ENCODE measurements at places on chromosomes 1 and 21.

- no peak for DNase-seq
These were observed 55.8 kb upstream of the BOLA1 start for GRCh38 chr1:149843431-149844041.

DNA sequence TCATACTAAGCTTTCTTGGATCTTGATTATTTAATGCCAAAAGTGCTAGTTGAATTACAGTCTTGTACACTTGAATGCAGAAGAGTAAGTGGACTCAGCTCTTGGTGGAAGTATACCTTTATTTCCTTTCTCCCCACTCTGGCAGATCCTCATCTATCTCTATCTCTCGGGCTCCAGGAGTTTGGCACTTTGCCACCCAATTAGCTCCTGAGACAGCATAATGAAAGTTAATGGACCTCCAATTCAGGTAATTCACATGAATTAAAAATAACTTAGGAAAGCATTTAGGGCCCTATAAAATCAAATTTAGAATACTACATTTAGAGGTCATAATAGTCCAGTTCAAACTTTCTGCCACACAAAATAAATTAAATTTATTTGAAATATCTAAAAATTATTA is 67.4 kb downstream of the OLFM3 start:
- DNase-seq: no peak

GRCh38 chr1:12594966-12595756 is 22.8 kb downstream of the DHRS3 start:
- DNase-seq: no peak

GRCh38 chr1:61140778-61141177 is 58.4 kb downstream of the NFIA start:
- no peak for DNase-seq

GRCh38 chr1:83113652-83114051 is 885.3 kb downstream of the TTLL7 start:
- no peak for DNase-seq

GRCh38 chr1:233064988-233065387 is 114.6 kb downstream of the NTPCR start:
- no peak for DNase-seq

DNA sequence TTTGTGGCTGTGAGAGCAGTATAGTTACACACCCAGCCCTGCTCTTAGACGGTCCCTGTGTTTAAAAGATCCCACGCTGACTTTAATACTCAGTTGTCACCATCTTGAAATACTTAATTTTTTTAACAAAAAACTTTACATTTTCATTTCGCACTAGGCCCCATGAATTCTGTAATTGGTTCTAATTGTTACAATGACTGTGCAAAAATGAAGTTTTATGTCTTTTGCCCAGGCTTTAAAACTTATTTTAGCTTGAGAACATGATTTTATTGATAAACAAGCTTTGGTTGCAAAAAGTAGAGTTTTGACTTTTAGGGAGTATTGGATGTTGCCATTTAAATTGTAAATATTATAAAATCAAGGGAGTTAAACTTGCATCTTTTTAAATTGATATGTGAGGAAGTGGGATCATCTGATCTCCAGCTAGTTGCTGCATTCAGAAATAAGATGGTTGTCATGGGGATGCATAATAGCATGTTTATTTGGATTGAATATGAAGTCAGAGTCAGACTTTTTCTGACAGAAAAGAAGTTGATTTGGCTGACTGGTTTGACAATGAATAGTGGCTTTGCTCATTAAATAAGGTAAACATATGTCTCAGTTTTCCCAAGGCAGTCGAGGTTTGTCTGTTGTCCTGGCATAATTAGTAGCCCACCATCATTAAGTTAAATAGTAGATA is 23.0 kb upstream of the CRP start:
- no peak for DNase-seq

DNA sequence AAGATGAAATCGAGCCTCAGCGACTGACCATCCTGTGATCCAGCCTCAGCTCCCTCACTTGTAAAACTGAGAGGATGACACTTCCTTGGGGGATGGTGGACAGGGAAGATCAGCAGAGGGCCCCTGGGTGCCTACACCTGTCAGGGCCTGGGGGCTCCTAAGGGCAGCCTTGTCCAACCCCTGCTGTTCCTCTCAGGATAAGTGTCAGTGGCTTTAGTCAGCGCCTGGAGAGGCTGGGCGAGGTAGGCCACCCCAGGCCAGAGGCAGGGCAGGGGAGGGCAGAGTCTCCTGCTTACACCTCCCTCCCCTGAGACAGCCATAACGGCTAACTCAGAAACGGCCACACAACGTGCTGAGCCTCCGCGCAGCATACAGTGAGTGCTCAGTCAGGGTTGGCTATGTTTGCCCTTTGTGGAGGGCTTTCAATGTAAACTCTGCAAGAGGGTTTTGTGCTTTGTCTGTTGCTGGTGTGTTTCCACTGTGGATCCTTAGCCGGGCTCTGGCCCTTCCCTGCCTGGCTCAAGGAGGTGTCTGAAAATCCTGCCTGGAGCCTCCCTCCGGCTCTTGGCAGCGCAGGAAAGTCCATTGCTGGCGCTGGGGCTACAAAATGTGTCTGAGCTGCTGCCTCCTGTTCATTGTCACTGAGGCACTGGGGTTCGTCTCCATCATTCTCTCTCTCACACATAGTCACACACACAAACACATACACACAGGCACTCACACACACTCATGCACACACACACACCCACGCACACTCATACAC is 588.4 kb downstream of the PTPRU start:
- DNase-seq: no peak

Measured in brain pericyte (primary cell).